ENCODE measurements at places on chromosomes 3 and 15.

DNA sequence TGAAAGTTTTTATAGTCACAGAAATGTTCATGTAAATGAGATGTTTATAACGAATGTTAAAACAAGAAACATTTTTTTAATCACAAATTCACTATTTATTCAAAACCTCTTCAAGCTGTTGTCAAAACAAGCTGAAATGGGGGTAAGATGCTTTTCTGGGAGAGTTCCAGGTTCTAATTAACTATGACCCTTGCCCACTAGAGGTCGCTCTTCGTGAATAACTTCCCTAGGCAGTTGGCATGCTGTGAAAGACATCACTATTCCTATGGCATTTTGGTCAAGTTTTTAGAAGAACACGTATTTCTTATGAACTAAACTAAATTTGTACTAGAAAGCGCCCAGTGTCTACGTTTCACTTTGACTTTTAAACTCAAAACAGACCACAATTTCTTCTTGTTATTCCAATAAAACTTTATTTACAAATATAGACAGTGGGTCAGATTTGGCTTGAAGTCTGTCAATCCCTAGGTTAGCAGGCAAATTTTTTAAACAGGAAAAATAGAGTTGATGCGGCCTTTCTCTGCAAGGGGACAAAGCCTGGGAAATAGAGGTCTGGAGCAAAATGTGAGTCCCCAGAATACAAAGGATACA, 62.8 kb upstream of the CMTM8 start:
- peak; percentile 21 for DNase-seq

GRCh38 chr15:86725628-86726027, 646.0 kb downstream of the AGBL1 start:
- DNase-seq = no peak

GRCh38 chr3:72768006-72768441, 80.2 kb downstream of the SHQ1 start:
- no peak for DNase-seq

- DNase-seq = no peak
Measured at GRCh38 chr15:60554494-60554893, 75.6 kb upstream of the ICE2 start.

DNA sequence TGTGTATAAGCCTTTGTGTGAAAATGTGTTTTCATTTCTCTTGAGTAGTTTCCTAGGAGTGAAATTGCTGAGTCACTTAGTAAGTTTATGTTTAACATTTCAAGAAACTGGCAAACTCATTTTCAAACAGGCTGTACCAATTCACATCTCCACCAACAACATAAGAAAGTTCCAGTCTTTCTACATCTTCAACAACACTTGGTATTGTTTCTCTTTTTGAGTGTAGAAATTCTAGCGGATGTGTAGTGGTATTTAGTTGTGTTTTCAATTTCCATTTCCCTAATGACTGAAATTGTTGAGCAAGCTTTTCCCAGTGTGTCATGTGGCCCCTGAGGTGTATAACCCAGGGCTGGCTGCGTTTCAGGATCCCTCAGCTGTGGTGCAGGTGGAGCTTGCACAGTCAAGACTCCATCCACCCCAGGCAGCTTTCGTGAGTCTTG, 258.5 kb downstream of the PDCD6IP start:
- DNase-seq = no peak

DNA sequence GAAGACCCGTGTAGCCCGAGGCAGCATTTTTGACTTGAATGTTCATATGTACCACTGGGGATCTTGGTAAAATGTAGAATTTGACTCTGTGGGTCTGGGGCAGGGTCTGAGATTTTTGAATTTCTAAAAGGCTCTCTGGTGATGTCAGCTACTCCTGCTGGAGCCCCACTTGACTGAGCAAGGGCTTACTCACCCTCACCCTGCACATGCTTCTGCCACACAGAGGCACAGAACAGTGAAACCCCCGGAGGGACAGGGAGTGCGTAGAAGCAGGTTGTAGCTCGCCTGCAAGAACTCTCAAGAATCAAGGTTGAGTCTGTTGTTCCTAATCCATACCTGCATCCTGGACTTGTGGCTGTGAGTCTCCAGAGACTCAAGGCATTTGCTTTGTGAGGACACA, 41.1 kb downstream of the SLCO3A1 start:
- DNase-seq = no peak

- DNase-seq = peak; percentile 65
Measured at GRCh38 chr3:149266736-149267135, 45.1 kb upstream of the CP start.

DNA sequence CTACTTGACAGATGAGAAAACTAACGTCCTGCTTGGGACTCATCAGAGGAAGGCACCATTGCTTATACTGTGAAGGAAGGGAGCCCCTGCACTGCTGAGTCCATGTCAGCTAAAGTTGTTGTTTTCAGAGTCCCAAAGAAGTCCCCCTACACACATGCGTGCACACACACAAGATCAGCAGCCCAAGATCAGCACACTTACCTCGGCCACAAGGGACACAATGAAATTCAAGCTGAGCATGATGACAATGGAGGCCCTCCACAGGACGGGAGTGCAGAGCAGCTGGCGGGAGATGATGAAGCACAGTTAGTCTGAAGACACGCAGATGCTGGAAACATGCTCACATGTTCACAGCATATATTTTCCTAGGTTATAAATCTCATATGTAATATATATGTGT, 28.6 kb upstream of the ATP13A5 start:
- no peak for DNase-seq

DNA sequence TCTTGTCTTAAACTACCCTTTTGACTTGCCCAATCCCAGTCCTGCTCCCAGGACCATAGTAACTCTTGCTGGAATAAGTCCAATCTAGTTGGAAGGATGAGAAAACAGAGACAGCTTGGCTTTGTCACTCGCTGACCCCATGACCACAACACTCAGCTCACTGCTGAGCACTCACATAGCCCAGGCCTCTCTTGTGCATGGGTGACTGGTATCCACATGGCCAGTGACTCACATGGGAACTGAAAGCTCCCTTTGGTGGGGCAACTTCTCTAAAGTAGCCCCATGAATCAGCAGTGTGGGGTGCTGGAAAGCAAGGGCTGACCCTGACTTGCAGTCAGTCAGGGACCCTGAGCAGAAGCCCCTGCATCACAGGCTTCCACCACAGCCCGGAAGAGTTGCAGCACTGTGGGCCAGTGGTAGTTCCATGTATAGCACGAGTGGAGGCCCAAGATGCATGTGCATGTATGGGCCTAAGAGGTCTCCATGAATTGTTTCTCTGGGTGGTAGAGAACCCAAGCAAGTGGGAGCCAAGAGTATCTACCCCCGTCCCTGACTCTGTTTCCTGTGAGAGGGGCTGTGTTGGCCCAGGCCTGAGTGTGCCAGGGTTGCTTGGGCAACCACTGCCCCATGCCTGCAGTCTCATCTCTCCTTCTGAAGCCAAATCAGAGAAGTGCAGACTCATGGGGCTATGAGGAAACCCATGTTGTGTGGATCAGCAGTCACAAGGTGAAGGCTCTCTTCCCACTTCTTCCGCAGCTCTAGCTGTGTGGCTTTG, 62.1 kb upstream of the XCR1 start:
- no peak for DNase-seq

- DNase-seq = no peak
Measured at GRCh38 chr3:116939091-116939490, 229.5 kb downstream of the TUSC7 start.

- no peak for DNase-seq
Measured at GRCh38 chr15:96119734-96120133, 210.8 kb upstream of the NR2F2 start.

DNA sequence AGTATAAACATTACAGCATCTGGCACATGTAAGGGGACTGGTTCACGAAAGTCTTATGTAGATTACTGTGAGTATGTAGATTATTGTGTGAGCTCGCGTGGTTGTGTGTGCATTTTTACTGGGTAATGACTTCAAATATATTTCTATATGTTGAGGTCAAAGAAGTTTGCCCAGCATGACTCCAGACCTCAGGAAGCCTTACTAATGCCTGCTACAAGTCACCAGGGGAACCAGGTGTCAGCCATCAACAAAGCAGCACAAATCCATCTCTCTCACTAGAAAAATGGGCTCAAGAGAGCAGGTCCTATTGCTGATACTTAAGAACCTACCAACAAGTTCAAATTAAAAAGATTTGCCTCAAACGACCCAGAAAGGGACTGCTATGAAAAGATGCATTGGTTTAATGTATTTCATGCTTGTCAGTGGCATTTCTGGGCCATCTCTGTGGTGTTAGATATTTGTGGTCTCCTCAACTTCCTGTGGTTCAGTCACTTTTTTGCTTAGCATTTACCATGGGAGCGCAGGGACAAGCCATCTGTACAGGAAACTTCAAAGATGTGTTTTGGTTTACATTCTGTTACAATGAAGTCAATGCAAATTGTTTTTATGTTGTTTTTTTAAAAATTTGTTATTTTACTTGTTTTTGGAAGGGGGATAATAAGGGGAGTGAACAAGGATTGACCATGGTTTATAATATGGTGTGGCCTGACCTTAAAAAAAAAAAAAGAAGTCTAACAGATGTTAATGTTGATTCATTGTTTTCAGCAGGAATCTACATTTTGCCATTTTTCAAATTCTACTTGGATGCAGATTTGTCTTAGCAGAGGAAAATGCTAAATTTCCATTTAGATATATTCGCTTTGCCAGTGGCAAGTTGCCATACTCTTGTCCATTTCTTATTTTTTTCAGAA, 172.1 kb upstream of the ADAMTS9 start:
- DNase-seq = peak; percentile 33

DNA sequence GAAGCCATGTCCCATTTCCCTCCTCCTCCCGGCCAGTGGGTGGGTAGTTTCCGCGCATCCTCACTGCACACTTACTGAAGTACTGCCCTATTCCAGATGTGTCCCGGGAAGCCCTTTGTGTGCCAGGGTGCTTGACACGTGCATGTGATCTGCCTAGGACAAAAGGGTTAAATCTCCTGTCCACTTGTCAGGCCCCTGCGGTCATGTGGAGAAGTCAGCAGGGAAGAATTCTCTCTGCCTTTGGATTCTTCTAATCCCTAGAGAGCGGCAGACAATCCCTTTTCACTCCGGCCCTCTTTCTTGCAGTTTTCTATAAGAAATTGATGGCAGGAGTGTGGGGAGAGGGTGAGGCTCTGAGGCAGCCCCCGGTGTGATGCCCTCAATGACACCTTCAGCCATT, 19.8 kb downstream of the ST8SIA2 start:
- no peak for DNase-seq

GRCh38 chr3:73144828-73145227, 83.4 kb downstream of the EBLN2 start:
- DNase-seq = no peak

DNA sequence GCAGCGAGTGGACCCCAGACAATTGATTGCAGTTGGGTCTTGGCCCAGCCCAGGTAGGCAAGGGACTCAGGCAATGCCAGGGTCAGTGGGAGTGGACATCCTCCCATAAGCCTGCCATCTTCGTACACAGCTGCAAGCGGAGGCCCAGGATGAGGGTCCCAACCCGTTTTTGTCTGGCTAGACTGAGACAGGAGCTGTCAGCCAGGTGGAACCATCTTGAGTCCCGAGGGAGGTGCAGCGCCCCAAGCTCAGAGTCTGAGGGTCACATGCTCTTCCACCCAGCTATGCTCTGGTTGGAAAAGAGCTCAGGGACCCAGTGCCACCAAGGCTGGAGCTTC, 22.6 kb upstream of the IP6K2 start:
- no peak for DNase-seq

- no peak for DNase-seq
Measured at GRCh38 chr3:159586571-159587202, 401.9 kb upstream of the IL12A start.

GRCh38 chr3:189262746-189263145, 91.0 kb downstream of the TPRG1 start:
- DNase-seq = no peak

GRCh38 chr15:31346367-31347066, 19.9 kb downstream of the KLF13 start:
- no peak for DNase-seq

DNA sequence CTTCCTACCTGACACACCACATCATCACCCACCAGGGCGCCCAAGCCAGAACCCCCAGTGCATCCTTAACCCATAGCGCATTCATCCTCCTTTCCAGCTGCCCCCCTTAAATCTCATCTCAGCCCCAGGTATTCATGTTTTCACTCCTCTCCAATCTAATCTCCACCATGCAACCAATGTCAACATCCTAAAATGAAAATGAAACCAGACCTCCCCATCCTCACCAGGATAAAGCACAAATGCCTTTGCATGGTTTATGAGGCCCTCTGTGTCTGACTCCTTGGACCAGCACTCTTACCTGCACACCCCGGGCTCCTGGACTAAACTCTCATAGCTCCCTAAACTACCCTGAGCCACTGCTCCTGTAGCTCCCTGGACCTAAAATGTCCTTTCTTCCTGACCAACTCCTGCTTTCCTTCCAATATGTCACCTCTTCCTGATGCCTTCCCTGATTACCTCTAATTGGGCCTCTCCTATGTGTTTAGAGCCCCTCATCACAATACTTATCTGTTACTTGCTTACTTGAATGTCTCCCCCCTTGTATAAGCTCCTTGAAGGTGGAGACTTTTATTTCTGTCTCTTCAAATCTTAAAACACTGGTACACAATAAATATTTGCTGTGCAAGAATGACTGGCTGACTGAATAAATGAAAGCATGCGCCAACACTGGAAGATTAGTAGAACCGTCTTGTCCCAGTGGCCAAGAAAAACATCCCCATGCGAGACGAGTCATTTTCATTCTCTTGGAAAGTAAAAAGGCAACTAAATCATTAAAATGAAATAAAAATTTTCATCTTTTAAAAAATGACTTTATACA, 142.5 kb downstream of the XXYLT1 start:
- DNase-seq = no peak

DNA sequence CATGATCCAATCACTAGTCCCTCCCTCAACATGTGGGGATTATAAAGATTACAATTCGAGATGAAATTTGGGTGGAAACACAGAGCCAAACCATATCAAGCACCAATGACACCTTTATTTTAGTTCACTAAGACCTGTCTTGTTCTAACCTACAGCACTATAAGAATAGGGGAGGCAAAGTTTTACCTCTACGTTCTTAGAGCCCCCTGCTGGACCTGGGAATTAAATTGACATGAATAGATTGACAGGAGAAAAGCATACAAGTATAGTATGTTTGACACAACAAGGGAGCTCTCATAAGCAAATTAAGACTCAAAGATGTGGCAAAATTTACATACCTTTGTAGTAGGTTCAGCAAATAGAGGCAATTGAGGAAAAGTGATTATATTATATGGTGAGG, 974.4 kb upstream of the ALCAM start:
- DNase-seq = no peak

- no peak for DNase-seq
Measured at GRCh38 chr15:23057707-23058106, 18.3 kb upstream of the TUBGCP5 start.

GRCh38 chr3:186247821-186248814, 113.9 kb downstream of the DGKG start:
- DNase-seq = no peak

- DNase-seq = no peak
Measured at GRCh38 chr3:164537485-164537884, 540.8 kb downstream of the SI start.

GRCh38 chr3:63803911-63804310, 15.2 kb upstream of the C3orf49 start:
- no peak for DNase-seq

DNA sequence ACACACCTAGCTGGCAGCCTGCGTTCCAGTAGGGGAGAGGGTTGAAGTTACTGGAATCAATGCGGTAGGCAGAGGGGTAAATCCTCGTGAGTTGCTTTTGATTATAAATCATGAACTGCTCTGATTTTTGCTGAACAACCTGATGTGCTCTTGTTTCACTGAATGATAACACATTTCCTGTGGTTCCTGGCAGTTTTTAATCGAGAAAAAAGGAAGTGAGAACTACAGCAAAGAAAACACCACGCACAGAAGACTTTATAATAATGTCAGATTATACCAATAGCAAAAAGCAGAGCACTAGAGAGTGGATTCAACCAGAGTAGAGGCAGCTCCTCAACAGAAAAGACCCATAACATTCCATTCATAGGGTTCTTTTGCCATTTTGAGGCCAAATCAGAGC, 200.8 kb upstream of the STRIT1 start:
- no peak for DNase-seq

Measured in fibroblast of skin of left biceps (primary cell).